ENCODE measurements at places on chromosomes 5 and 9. TPM values are rescaled to one million over a fixed set of nuclear protein-coding genes. Genes with fewer than 3 reads are reported as not detected.

Gene SLCO6A1
- total RNA-seq, result not detected

Gene PHF24
- 0.16 TPM for total RNA-seq

Gene ADAMTS16
- not detected for total RNA-seq

Gene ARID3C
- 0.42 TPM for total RNA-seq

Gene SLC46A2
- not detected for total RNA-seq

Gene TSSK1B
- not detected for total RNA-seq

Gene BARHL1
- not detected for total RNA-seq

Gene SLC6A3
- not detected for total RNA-seq

Data from activated T-helper 17 cell treated with anti-CD3 and anti-CD28 coated beads, Interleukin-2, amount 50 U/mL, for 72 hours (primary cell).